ENCODE measurements at places on chromosomes 5 and 9. TPM values are rescaled to one million over a fixed set of nuclear protein-coding genes. Genes with fewer than 3 reads are reported as not detected.

PCDHGB1 gene
- total RNA-seq: 0.05 TPM

PCDHA13 gene
- not detected for total RNA-seq

STK32A gene
- not detected for total RNA-seq

SHC3 gene
- not detected for total RNA-seq

GARNL3 gene
- 1.8 TPM for total RNA-seq

MAMDC2 gene
- not detected for total RNA-seq

CSF2 gene
- total RNA-seq: not detected

PCDHB13 gene
- total RNA-seq: not detected

All from CD4-positive, alpha-beta T cell (primary cell).